Bronchial epithelial cell (primary cell): ENCODE measurements at places on chromosomes 5 and 9. TPM values are rescaled to one million over a fixed set of nuclear protein-coding genes. Genes with fewer than 3 reads are reported as not detected.

GKAP1 gene
- 0.53 and 0.90 TPM in 2 replicates for total RNA-seq

- DNase-seq: no peak
These were observed 24.7 kb downstream of the PUM3 start for GRCh38 chr9:2819165-2819564.

GRCh38 chr5:172426086-172426485, 28.2 kb downstream of the SH3PXD2B start:
- DNase-seq: no peak

DNA sequence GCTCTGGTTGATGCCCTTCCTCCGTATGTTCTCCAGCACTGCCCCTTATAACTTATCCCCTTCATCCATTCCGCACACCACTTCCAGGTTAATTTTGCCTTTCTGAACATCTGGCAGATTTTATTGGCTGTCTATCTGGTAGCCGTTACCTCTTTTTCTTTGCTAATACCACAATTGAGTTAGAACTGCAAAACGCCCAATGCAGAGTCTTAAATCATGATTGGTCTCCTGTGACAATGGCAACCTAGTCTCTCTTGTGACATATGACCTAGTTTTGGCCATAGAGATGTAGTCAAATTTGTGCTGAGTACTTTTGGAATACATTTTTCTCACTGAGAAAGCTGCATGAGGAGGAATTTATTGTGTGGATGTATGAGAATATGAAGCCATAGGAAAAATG, 365.7 kb upstream of the PRR16 start:
- DNase-seq: no peak

- no peak for DNase-seq
These were observed 37.6 kb upstream of the MAST4 start for GRCh38 chr5:66558560-66558959.

SUB1 gene
- total RNA-seq: 103 and 128 TPM in 2 replicates

GCNT4 gene
- 2.9 and 5.5 TPM in 2 replicates for total RNA-seq

DNA sequence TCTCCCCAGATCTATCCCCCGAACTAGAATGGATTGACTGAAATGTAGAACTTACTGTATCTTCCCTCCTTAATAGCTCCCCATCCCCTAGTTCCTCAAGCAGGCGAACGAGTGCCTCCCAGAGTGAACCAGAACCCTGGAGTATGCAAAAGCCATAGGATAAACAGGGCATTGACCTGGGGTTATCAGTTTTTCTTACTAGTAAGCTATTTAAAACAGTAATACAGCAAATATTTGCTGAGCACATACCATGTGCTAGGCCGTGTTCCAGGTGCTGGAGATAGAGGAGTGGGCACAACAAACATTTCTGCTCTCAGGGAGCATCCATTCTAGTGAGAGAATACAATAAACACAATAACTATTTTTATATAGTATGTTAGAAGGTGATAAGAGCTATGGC, 1.8 kb downstream of the SKP2 start:
- DNase-seq: no peak

DNA sequence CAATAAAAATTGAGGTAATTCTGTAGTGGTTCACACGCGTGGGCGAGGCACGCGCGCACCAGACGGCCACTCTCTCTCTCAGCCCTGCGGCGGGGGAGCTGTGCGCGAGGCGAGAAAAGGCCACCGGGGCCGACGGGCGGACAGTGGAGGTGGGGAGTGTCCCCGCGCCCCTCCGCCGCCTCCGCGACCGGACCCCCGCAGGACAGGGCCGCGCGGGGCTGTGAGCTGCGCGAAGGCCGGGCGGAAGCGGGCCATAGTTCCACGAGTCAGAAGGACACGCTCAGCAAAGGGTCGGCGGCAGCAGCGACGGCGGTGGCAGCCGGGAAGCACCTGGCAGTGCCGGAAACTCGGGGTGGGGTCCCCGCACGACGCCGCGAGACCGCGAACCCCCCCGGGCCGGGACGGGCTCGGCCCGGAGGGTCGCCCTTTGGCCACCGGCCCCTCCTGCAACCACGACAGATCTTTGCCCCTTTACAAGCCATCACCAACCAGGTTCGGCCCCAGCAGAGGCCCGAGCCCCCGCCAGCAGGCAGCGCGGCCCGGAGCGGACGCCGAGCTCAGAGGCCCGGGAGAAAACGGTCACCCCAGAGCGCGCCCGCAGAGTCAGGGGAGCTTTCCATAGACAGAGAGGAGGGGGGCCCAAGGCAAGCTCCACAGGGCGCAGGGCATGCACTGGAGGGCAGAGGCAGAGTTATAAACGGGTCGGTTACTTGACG, 60.9 kb downstream of the ZNF354C start:
- DNase-seq: no peak

FGFR4 gene
- total RNA-seq: 0.79 and 1.5 TPM in 2 replicates

DNA sequence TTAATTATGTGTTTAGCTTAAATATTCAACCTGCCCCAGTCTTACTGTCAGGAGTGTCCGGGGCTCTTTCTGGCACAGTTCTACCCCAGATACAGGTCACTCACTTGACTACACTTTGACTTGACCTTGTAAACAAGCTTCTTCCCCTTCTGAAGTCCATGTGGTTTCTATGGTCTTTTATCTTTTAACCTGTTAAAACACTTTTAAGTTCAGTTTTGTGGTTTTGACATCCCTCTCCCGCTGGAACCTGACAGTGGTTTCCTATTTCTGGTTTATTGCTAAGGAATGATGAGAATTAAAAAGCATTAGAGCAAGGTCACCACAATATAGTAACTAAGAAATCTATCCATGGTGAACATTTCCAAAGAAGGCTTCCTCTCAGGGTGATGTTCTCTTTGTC, 300.1 kb downstream of the TMEM167A start:
- no peak for DNase-seq

DNA sequence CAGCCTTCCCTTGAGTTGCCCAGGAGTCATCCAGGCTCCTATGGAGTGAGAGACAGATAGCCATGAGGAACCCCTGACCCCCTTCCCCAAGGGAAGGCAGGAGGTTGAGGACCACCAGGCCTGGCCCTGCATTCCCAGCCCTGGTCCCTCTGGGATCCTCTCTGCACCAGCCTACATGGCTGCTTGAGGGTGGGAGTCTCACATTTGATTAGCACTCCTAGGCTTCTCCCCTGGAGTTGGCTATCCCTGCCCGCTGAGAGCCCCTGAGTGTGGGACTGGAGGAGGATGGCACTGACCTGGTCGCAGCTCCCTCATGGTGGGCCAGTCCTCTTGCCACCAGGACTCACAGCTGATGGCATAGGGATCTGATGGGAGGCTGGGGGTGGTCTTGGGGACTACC, 46.7 kb downstream of the SAR1B start:
- DNase-seq: no peak

DNA sequence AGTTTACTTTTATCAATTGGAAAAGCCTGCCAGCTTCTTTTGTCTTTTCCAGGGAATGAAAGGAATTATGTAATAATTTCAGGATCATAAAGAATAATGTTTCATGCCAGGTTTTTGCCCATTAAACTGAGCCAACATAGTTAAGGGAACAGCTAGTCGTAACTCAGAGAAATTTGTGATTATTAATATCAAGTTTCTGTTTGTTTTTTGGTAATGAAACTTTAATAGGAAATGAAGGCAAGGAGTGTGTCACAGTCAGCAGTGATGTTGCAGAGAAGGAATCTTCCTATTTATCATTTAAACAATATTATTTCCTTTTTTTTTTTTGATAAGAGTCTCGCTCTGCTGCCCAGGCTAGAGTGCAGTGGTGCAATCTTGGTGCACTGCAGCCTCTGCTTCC, 10.7 kb downstream of the NFIL3 start:
- no peak for DNase-seq

DNA sequence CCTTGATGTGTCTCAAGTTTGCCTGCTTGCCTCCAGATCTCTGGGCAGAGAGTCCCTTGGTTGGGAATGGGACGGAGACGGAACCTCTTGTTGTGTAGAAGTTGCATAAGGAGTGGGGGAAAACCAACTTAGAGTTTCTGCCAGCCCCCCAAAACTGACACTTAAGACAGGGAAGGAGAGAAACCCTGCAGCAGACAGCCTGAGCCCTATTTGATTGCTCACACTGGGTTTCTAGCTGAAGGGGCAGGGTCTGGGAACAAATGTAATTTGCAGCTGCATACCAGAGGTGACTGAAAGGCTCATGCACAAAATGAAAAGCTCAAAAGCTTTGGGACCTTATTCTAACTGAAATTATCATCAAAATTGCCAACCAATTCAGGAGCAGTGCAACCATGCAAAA, 254.5 kb downstream of the RASEF start:
- DNase-seq: no peak

GRCh38 chr5:147036691-147037245, 158.2 kb upstream of the PPP2R2B start:
- peak; percentile 89 for DNase-seq

DNA sequence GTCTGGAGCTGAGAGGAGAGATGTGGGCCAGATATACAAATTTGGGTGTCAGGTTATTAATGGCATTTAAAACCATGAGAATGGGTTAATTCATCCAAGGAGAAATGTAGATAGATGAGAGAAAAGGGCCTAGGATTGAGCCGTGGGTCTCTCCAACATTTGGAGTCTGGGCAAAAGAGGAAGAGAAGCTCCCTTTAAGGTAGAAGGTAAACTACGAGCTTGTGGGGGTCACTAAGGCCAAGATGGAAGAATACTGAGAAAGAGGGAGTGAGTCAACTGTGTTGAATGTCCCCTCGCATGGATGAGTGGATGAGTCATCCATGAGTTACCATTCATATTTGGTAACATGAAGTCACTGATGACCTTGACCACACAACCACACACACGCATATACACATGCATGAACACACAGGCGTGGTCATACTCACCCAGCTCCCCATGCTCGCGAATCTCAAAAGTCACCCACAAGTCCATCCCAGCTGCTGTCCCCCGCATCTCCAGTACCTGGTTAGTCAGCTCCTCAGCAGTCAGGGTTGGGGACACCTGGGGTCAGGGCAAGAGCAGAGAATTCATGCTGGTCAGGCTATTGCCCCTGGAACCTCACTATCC, 6.8 kb upstream of the FCHSD1 start:
- DNase-seq: peak; percentile 90
